Smooth muscle cell of the pulmonary artery (primary cell): ENCODE measurements at places on chromosomes 12 and 14. TPM values are rescaled to one million over a fixed set of nuclear protein-coding genes. Genes with fewer than 3 reads are reported as not detected.

RASAL1 gene
- total RNA-seq: not detected in 2 replicates

WNT5B gene
- total RNA-seq: 50.8 and 69.2 TPM in 2 replicates

CDCA4 gene
- 10.0 and 10.6 TPM in 2 replicates for total RNA-seq

TDRD9 gene
- total RNA-seq: 1.3 and 8.5 TPM in 2 replicates

WSCD2 gene
- total RNA-seq: not detected in 2 replicates

NEUROD4 gene
- not detected in 2 replicates for total RNA-seq

TBX5 gene
- 1.9 and 2.0 TPM in 2 replicates for total RNA-seq

IAPP gene
- 0.10 TPM in 1 of 2 replicates, not detected in the other for total RNA-seq

TAS2R46 gene
- 2.6 and 4.8 TPM in 2 replicates for total RNA-seq

PKP2 gene
- total RNA-seq: 1.8 and 3.4 TPM in 2 replicates

CACNB3 gene
- total RNA-seq: 19.5 and 25.0 TPM in 2 replicates

MIP gene
- 0.13 TPM in 1 of 2 replicates, not detected in the other for total RNA-seq

AVPR1A gene
- total RNA-seq: 1.9 TPM in 1 of 2 replicates, not detected in the other

CLEC1B gene
- total RNA-seq: not detected in 2 replicates

KIF5A gene
- total RNA-seq: 0.98 and 2.1 TPM in 2 replicates

SNX6 gene
- 84.4 and 102 TPM in 2 replicates for total RNA-seq

TEAD4 gene
- 7.0 and 10.1 TPM in 2 replicates for total RNA-seq

SDR9C7 gene
- total RNA-seq: not detected in 2 replicates

FSCB gene
- not detected in 2 replicates for total RNA-seq

C12orf54 gene
- total RNA-seq: not detected in 2 replicates

CCDC184 gene
- 1.9 and 2.2 TPM in 2 replicates for total RNA-seq

GPX2 gene
- not detected in 2 replicates for total RNA-seq

TAS2R31 gene
- total RNA-seq: 3.7 and 6.7 TPM in 2 replicates

CLEC2B gene
- 2.3 and 4.8 TPM in 2 replicates for total RNA-seq

LGR5 gene
- 0.03 and 2.2 TPM in 2 replicates for total RNA-seq

SLCO1C1 gene
- 0.63 and 2.0 TPM in 2 replicates for total RNA-seq

KRT6C gene
- total RNA-seq: 0.07 TPM in 1 of 2 replicates, not detected in the other

SRGAP1 gene
- 17.6 and 18.4 TPM in 2 replicates for total RNA-seq

STAT2 gene
- total RNA-seq: 229 and 230 TPM in 2 replicates

ENDOU gene
- 0.40 and 0.52 TPM in 2 replicates for total RNA-seq

GPR84 gene
- 0.07 and 0.13 TPM in 2 replicates for total RNA-seq

NOVA1 gene
- total RNA-seq: 3.8 and 4.8 TPM in 2 replicates

MLXIP gene
- 25.2 and 27.7 TPM in 2 replicates for total RNA-seq

OR10G3 gene
- total RNA-seq: not detected in 2 replicates
